ENCODE measurements at places on chromosomes 12 and 14.
A peak's percentile ranks its signal among the peaks of the same experiment; 100 is the strongest.

DNA sequence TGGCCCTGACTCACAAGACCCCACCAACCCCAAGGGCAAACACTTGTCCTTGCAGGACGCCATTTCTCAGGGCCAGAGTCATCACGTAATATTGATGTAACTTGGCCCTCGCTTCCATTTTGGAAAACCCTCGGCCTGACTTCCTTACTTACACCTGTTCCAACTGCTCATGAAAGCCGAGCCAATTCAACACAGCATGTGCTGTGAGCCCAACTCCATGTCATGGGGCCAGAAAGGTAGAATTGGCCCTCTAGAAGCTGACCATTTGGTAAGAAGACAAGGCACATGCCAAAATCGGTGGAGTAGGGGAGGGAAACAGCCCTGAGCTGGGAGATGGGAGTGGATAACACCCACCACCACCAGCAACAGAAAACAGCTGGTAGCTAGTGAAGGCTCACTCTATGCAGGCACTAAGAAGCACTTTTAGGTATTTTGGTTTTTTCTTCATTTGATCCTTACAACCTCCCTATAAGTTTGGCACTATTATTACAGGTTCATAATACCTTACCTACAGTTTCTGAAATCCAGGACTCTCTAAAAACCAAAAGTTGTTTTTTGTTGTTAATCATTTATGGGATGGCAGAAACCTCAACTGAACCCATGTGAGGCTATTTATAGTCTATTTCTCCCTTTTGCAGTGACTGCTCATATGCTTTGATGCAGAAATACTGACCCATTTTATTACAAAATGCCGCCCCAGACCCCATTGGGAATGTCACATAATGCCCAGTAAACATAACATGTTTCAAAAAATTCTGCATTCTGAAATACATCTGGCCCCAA lies 6.5 kb downstream of the TTC7B start:
- no peak for DNase-seq

- DNase-seq: no peak
Observed at GRCh38 chr12:55716582-55716957, 724 bp downstream of the BLOC1S1 start.

DNA sequence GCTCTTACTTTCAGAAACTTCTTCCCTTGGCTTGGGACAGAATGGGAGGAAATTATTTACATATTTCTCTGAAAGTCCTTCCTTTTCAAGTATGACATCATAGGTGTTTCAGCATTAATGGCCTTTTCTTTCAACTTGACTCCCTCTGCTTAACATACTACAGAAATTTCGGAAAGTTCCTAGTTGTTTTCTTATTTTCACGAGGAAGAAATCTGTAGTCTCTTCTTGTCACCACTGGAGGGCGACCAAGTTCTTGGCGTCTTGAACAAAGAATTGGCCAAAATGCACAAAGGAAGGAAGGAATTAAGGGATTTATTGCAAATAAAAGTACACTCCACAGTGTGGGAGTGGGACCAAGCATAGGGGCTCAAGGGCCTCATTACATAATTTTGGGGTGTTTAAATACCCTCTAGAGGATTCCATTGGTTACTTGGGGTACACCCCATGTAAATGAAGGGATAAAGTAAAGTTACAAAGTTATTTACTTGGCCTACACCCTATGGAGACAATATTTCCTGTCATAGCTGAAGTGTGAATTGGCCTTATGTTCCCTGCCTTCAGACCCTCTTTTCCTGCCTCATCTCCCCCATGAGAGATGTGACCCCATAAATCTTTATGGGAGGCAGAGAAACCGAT lies 70.4 kb downstream of the RPL10L start:
- DNase-seq: peak; percentile 21

- no peak for DNase-seq
Observed at GRCh38 chr12:40117818-40118217, 11.9 kb upstream of the SLC2A13 start.

DNA sequence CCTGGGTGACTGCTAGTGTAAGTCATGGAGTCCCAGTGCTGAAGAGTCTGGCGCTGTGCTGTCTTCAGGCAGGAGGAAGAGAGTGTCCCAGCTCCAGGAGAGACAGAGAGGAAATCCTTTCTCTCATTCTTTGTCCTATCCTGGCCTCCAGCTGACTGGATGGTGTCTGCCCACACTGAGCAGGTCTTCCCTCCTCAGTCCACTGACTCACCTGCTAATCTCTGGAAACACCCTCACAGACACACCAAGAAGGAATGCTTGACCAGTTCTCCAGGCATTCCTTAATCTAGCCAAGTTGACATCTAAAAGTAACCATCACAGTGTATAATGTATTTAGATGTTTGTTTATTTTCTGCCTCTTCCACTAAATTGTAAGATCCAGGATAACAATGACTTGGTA lies 53.9 kb downstream of the EMP1 start:
- DNase-seq: no peak

DNA sequence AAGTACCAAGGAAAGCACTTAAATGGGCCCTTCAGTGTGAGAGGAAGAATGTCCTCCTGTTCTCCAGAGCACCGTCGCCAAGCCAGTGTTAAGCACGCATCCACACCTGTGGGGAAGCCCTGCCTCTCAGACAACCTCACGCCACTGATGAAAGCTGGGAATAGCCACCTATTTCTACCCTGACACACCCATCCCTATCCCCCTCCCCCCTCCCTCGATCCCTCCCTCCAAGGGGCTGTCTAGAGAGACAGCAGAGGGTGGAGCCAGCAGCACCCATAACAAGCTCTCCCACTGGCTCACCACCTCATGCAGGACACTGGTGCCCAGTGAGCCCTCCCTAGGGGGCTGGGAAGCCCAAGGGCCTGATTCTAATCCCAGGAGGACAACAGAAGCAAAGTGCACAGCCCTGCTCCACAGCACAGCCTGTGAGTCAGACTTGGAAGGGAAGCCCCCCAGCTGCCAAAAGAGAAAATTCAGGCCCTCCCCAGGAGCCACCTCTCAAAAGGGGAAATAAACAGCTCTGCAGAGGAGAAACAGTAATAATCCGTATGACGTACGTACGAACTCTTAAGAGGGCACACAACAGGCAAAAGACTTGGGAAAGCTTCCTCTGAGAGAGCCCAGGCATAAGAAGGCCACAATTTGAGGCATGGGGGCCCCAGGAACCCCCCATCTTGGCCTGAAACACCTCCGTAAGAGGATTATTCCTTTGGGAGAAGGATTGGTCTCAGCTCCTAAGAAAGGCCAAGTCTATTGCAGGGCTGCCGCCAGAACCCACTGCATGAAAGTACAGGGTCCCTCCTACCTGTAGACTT lies 7.8 kb downstream of the PITPNM2 start:
- no peak for DNase-seq

GRCh38 chr12:130945786-130946492 lies 7.8 kb upstream of the ADGRD1 start:
- no peak for DNase-seq

DNA sequence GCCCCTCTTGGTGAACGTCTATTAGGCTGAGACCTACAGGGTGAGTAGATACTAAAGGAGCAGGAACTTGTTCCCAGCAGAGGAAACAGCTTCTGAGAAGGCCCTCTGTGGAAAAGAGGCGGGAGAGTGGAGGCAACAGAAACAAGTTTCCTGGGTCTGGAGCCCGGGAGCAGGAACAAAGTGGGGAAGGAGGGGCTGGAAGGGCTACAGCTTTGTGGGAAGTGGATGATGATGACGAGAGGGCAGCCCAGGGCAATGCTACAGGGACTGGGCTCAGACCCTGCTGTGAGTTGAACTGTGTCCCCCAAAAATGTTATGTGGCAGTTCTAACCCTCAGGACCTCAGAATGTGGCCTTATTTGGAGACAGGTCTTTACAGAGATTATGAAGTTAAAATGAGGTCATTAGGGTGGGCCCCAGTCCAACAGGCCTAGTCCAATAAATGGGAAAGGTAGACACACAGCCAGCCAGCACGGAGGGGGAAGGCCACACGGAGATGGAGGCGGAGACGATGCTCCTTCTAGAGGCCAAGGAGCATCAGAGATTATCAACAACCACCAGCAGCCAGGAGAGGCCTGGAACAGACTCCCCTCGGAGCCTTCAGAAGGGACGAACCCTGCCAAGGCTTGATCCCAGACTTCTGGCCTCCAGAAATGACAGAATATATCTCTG lies 14.3 kb downstream of the CAMKK2 start:
- DNase-seq: no peak

GRCh38 chr12:23694920-23695319 lies 254.6 kb downstream of the SOX5 start:
- DNase-seq: no peak

- no peak for DNase-seq
Observed at GRCh38 chr12:14256121-14256520, 109.4 kb upstream of the ATF7IP start.

- no peak for DNase-seq
Observed at GRCh38 chr12:115255962-115256361, 572.0 kb upstream of the TBX3 start.

DNA sequence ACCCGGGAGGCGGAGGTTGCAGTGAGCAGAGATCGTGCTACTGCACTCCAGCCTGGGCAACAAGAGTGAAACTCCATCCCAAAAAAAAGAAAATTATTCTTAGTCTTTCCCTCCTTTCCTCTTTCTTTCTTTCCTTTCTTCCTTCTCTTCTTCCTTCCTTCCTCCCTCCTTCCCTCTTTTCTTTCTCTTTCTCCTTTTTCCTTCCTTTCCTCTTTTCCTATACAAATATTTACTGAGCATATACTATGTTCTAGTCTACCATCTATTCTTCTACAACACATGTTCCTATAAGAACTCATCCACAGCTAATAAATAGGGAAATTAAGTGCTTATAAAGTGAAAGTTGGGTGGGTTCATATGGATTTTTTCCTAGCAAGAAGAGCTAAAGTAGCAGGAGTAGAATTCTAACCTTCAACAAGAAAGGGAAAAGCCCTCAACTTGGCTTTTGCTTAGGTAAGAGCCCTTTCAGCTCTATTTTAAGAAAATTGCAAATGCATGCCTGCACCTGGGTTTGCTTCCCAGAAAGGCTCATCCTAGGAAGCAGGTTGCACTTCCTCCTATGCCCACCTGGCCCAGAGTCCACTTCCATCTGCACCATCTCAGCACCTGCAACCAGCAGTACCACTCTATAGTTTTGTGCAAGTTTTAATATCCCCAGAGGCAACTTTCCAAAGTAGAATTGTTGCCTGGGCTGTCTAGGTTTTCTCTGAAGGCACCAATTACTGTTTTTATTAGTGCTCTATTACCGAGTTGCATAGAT lies 122.0 kb upstream of the CCND2 start:
- DNase-seq: no peak

DNA sequence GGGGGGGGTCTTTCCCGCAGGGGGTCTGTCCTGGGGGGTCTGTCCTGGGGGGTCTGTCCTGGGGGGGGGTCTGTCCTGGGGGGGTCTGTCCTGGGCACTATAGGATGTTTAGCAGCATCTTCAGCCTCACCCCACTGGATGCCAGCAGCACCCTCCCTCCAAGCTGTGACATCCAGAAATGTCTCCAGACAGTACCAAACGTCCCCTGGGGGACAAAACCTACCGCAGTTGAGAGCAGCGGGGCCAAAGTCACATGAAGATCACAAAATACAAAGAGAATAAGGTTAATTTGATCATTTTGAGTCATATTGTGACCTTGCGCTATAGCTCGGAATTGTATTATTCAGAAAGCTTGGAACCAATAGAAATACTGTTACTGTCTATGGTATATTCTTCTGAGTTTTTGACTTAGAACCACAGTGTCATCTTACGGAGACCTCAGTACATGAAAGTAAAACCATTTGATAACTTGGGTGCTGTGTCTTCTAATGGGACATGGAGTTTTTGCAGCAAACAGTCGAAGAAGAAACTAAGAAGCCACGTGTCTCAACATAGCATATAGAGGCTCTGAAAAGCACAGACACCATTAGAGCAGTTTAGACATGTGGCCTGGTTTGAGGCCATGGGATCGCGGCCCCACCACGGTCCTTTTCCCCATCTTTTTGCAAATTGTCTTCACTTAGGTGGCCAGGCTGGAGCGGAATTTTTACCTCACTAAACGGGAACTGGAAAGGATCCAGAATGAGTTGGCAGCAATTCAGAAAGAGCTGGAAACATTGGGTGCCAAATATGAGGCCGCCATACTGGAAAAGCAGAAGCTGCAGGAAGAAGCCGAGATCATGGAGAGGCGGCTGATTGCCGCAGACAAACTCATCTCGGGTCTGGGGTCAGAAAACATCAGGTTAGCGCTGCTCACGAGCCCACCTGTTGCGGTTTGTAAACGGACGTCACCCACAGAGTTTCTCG lies 59.9 kb downstream of the CCDC92 start:
- DNase-seq: no peak

GRCh38 chr14:89973234-89973823 lies 17.6 kb downstream of the TDP1 start:
- DNase-seq: peak; percentile 68

DNA sequence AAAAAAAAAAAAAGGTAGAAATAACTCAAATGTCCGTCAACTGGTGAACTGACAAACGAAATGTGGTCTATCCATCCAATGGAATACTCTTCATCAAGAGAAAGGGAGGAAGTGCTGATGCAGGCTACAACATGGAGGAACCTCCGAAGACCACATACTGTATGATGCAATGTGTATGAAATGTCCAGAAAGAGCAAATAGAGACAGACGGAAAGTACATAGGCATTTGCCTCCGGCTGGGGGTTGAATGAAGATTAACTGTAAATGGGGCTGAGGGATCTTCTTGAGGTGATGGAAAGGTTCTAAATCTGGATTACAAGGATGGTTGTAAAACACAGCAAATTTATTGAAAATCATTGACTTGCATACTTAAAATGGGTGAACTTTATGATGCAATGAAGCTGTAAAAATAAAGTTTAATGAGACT lies 35.4 kb downstream of the DLK1 start:
- no peak for DNase-seq

DNA sequence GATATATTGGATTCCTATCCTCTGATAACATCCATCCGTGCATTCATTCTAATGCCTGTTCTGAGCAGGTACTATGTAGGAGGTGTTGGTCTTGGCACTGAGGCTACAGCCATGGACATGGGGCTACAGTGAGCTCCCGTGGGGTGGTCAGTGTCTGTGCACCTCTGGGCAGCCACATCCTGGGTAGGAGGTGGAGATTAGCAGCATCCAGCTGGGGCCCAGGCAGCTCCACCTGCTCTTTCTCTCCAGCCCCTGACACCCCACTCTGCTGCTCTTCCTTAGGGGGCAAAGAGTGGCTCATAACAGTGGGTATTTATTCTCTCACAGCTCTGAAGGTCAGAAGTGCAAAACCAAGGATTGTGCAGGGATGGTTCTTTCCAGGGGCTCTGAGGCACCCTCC lies 292.0 kb upstream of the SFSWAP start:
- DNase-seq: no peak

DNA sequence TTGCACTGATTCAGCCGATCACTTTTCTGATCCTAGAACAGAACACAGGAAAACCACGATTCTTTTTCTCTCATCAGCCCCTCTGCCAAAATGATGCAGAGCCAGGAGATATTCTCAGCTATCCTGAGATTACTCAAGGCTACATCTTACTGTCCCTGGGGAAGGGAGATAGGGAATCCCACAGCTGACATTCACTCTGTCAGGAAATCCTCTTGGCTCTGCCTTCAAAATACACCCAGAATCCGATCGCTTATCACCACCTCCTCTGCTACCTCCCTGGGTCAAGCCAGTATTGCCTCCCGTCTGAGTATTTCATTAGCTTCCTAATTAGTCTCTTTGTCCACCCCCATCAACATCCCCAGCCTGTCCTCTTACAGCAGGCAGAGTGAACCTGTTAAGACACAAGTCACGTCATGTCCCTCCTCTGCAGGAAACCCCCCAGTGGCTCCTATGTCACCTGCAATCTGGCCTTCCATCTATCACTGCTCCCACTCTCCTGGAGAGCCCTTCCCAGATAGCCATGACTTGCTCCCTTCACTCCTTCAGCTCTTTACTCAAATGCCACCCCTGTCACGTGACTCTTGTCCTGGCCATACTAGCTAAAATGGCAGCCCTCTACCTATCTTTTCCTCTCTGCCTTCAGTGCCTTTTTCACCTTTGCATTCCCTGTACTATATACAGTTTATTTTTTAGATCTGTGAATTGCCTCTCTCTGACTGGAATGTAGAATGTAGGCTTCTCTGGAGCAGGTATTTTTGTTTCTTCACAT lies 70.3 kb downstream of the GALNT4 start:
- no peak for DNase-seq
